ENCODE measurements at places on chromosomes 1 and 21.

DNA sequence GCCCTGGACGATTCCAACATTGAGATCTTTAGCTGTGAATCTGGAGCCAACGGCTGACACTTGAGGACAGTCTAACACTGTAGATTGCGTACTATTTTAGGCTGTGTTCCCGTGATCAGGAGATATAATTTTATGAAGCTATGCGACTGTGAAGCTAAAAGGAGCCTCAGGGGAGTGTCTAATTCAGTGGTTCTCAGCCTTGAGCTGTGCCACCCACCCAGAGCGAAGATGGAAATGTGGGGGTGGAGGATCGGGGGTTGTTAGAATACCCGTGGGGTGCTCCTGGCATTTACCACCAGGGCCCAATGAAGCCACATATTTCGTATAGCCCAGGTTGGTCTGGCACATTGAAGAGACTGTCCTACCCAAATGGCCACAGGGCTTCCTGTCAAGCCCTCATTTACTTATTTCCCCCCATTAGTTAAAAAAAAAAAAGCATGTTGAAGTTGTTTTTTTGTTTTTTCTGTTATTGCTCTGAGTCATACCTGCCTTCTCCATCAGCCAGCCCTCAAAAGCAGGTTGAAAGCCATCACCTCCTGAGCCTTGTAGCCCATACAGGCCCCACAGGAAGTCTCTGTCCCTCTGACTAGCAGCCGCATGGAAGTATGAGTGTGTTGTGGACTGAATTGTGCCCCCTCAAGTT lies 141.7 kb downstream of the GALNT2 start:
- DNase-seq: no peak

DNA sequence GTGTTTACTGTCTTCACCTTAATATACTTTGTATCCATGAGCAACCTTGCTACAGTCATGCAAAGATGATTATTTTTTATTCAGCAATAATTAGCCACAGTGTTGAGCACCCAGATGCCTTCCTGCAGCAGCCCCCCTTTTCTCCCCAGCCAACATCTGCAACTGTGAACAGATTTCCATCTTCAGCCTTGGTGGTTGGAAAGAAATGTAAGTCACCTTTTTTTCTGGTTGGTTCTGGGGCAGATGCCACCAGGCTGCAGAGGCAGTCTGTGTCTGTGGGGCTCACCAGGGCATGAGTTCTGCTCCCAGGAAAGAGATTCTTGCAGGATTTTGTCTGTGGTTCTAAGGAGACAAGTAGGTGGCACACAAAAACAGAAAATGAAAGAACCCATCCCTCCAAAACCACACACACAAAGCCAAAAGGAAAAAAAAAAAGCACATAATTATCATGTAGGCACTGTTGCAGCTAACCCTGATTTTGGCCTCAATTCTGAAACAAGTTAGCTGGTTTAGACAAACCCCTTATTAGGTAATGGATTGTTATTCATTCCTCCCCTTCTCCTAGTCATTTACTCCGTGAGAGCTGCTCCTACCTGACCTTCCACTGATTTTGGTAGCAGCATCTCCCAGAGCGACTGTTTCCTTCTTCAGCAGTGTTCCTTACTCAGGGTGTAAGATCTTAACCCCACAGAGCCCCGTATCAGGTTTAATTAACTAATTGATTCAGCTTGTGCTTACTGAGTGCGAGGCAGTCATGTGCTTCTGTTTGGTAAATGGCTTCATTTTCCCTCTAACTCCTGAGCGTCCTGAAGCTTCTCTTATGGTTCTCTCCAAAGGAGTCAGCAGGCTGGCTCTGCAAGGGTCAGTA lies 36.5 kb downstream of the GALNT2 start:
- DNase-seq: no peak

DNA sequence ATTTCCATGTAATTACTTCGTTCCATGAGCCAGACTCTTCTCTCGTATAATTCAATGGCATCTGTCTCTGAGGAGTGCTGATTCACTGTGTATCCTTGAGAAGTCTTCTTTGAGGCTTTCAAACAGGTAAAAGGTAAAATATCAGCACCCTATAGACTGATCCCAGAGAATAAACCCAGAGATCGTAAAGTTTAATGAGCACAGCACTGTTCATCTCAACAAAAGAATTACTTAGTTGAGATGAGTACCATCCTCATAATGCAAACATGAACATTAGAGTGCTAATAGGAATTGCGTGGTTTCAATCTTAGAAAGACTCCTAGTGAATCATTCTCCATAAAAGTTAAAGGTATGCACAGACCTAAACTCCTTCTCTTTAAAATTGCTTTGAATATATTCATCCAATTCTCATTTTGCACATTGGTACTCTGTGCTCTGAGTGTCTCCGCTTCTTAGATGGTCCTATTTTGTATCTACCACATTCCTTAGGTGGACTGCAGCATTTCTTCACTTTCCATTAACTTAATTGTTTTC lies 97.2 kb downstream of the TBX15 start:
- DNase-seq: no peak

DNA sequence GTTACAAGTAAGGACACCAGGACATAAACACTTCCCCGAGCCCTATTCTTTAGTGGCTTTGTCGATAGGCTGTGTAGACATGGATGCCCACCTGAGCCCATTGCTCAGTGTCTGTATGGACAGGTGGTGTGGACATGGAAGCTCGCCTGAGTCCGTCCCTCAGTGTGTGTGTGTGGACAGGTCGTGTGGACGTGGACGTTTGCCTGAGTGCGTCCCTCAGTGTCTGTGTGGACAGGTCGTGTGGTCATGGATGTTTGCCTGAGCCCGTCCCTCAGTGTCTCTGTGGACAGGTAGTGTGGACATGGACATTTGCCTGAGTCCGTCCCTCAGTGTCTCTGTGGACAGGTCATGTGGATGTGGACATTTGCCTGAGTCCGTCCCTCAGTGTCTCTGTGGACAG lies 38.7 kb upstream of the COL6A2 start:
- no peak for DNase-seq

All from HuH-7.5 (cell line).